Effector memory CD8-positive, alpha-beta T cell (primary cell): ENCODE measurements at places on chromosomes 11 and 22.
A peak's percentile ranks its signal among the peaks of the same experiment; 100 is the strongest.

DNA sequence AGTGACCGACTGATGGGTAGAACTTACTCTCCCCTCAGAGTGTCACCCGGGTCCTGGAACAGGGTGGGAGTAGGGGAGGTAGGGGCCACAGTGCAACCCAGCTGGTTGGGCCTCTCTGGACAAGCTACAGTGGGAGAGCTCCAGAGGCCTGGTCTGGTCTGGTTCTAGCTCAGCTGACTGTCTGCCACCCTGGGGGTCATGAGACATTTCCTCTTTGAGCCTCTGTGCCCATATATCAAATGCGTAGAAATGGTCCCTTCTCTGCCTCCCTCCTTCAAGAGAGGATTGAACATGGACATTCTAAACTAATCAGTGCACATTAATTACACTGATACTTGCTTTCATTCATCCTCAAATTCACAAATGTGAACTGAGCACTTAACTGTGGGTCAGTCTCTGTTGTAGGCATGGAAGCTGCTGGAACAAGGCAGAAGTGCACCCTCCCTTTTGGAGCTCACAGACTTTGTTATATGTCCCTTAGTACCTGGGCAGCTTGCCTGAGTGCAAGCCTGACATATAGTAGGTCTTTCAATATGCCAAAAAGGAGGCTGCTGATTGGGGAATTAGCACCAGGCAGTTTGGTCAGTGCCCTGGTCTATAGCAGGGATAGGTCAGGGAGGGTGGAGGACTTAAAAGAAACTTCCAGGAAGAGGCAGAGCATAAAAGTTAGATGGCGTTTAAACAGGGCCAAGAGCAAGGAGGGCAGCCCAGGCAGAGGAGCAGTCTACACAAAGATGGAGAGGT lies 25.7 kb downstream of the ARHGEF17 start:
- H3K4me3 ChIP-seq: no peak overlapping the region
- peaks cover 2% of the 10 kb centered on the region for H3K36me3 ChIP-seq
- H3K27ac ChIP-seq: no peak overlapping the region
- H3K27me3 ChIP-seq: no peaks in the 10 kb centered on the region

GRCh38 chr11:78796956-78797355 lies 222.3 kb upstream of the NARS2 start:
- no peak for DNase-seq
- no peak overlapping the region for H3K27ac ChIP-seq
- H3K36me3 ChIP-seq: no peaks in the 10 kb centered on the region
- peaks cover 14% of the 10 kb centered on the region for H3K27me3 ChIP-seq
- no peak overlapping the region for H3K4me3 ChIP-seq
- H3K4me1 ChIP-seq: no peaks in the 10 kb centered on the region

DNA sequence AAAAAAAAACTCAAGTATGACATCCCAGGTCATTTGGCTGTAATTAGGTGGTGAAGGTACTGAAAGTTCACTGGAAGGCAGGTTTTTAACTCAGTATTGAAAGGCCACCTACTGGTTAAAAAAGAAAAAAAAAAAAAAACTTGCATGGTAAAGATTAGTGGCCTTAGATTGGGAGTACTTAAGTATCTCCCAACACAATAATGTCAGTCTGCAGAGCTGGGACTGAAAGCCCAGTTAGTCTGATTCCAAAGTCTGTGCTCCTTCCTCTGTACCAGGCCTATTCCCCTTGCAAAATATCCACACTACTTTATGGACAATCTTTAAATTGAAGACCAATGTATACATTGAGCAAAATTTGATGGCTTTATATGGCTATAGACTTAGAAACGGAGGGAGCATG lies 85.5 kb downstream of the NOX4 start:
- DNase-seq: no peak
- H3K4me3 ChIP-seq: no peak overlapping the region
- no peaks in the 10 kb centered on the region for H3K27me3 ChIP-seq

DNA sequence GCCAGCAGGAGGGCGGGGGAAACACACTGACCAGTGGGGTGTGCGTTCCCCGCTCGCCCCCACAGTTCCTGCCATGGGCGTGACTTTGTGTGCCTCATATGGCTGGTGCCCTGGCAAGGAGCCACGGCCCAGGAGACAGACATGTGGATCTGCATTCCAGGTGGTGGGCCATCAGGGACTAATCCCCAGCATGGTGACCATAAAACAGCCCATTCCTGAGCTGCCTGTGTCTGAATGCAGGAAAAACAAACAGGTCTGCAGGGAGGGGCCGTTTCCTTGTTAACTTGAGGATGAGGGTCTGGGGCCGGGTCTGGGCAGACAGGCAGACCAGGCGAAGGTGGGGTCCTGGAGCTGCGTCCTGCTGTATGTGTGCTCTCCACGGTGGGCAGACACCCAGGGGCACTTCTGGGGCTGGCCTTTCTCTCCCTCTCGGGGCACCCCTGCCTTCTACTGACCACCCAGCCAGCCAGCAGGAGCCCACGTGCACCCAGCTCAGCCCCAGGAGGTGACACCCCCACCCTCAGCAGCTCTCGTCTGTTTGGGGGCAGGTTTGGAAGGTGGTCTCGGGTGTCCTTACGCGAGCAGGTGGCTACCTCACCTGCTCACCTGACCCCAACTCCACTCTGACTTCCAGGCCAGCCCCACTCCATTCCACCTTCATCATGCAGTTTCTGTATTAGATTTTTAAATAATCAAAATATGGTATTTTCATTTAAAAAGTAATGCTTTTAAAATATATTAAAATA lies 120.3 kb downstream of the KCNQ1OT1 start:
- H3K27ac ChIP-seq: no peak overlapping the region
- no peaks in the 10 kb centered on the region for H3K36me3 ChIP-seq
- H3K4me3 ChIP-seq: no peak overlapping the region
- no peak for DNase-seq
- H3K27me3 ChIP-seq: no peaks in the 10 kb centered on the region

GRCh38 chr11:2375341-2375853 lies 1.7 kb upstream of the CD81 start:
- peaks cover 21% of the 10 kb centered on the region for H3K4me1 ChIP-seq
- DNase-seq: no peak
- H3K27me3 ChIP-seq: no peaks in the 10 kb centered on the region

DNA sequence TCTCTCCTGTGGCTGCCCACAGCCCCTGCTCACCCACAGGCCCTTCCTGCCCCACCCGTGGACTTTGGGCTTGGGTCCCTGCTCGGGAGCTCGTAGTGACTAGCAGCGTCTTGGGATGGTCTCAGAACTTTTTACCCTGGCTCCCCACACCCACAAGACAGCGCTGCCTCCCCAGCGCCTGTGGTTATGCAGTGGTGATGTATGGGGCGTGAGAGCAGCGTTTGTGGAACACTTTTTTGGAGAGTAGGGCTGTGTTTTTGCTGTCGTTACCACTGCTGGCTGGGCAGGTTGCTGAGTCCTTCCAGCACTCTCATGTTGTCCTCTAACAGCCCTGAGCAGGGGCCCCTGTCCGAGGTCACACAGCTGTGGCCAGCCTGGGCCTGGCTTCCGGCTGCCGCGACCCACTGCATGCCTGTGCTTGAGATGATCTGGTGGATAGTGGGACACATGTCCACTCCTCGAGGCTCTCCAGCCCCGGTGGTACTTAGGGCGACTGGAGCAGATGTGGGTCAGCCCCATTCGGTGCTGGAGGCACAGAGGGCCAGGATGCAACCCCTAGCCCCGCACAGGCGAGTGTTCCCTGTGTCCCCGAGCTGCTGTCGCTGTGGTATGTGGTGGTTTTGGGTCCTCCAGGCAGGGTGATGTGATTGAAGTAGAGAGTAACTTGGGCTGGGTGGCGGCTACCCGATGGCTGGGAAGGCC lies 7.1 kb upstream of the GRAMD4 start:
- peak overlapping the region; percentile 92 for H3K27ac ChIP-seq
- peak overlapping the region; percentile 89 for H3K4me3 ChIP-seq
- H3K27me3 ChIP-seq: no peaks in the 10 kb centered on the region
- H3K36me3 ChIP-seq: peaks cover 4% of the 10 kb centered on the region
- DNase-seq: peak; percentile 29
- peaks cover 20% of the 10 kb centered on the region for H3K4me1 ChIP-seq

DNA sequence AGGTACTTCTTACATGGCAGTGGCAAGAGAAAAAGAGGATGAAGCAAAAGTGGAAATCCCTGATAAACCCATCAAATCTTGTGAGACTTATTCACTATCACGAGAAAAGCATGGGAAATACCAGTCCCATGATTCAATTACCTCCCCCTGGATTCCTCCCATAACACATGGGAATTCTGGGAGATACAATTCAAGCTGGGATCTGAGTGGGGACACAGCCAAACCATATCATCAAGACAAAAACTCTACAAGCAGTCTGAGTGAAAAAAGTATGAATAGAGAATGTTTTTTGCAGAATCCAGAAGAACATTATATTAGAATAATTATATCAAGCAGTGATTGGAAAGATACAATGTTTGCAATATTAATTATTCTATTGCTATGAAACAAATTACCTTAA lies 893.7 kb downstream of the FAM181B start:
- no peak overlapping the region for H3K27ac ChIP-seq
- no peak for DNase-seq
- no peak overlapping the region for H3K4me3 ChIP-seq
- H3K36me3 ChIP-seq: no peaks in the 10 kb centered on the region

- peaks cover 19% of the 10 kb centered on the region for H3K27me3 ChIP-seq
- H3K36me3 ChIP-seq: peaks cover 2% of the 10 kb centered on the region
- no peak for DNase-seq
- no peaks in the 10 kb centered on the region for H3K4me1 ChIP-seq
Measured at GRCh38 chr22:24219750-24220149, 25.1 kb downstream of the GGT5 start.

DNA sequence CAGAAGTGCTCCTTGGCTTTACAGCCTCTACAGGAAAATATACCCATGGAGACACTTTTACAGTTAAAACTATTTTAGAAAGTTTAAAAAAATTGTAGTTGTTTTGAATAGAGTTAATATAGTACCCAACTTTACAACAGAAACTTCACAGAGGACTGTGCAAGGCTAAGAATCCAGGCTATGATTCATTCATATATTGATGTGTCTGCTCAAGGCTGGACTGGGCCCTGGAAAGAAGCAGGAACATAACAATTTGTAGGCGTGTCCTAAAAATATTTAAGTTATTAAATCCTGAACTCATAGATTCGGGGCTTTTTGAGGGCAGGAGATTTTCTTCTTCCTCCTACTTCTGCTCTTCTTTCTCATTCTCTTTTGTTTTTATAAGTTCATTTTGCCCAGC lies 291.5 kb upstream of the CCDC179 start:
- no peaks in the 10 kb centered on the region for H3K36me3 ChIP-seq
- H3K4me3 ChIP-seq: no peak overlapping the region
- no peaks in the 10 kb centered on the region for H3K27me3 ChIP-seq
- DNase-seq: no peak

DNA sequence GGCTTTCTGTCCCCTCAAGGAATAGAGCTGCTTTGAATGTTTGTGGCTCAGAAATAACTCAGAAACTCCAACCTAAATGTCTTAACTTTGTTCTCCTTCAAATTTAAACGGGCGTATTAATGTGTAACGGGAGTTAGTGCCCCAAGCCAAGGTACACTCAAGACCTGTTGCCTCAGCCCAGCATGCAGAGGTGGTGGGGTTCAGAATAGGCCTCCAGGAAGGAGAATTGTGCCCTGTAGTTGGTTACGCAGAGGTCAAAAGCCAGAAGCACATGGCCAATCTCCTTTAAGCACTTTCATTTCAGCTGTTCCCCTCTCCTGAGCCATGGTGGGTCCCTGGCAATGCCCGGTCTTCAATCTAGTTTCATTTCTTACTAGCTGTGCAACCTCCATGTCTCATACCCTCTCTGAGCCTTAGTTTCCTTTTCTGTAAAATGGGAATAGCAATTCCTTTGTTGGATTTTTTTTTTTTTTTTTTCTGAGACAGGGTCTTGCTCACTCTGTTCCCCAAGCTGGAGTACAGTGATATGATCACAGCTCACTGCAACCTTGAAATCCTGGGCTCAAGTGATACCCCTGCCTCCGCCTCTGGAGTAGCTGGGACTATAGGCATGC lies 4.2 kb downstream of the HMOX1 start:
- no peak for DNase-seq
- no peak overlapping the region for H3K27ac ChIP-seq
- peaks cover 8% of the 10 kb centered on the region for H3K4me1 ChIP-seq
- H3K27me3 ChIP-seq: peaks cover 45% of the 10 kb centered on the region
- H3K36me3 ChIP-seq: peaks cover 12% of the 10 kb centered on the region
- no peak overlapping the region for H3K4me3 ChIP-seq

- no peak overlapping the region for H3K4me3 ChIP-seq
- no peak for DNase-seq
- no peak overlapping the region for H3K27ac ChIP-seq
- no peaks in the 10 kb centered on the region for H3K36me3 ChIP-seq
Measured at GRCh38 chr11:86740628-86741483, 59.5 kb upstream of the PRSS23 start.

DNA sequence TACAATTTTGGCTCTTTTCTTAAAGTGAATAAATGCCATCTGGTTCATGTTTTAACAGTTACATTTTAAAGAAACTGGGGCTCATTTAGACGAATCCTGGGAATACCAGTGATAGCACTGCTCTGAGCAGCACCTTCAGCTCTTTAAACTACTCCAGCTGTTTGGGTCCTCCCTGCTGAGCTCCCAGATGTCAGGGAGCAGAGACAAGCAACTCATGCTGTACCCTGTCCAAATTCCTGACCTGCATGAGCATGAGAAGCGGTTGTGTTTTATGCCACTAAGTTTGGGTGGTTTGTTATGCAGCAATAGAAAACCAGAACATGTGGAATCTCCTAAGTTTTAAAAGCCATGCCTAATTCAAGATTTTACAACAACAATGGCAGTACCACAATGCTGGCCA lies 90.0 kb downstream of the FDX1 start:
- no peak for DNase-seq
- H3K27me3 ChIP-seq: no peaks in the 10 kb centered on the region
- H3K4me1 ChIP-seq: peaks cover 32% of the 10 kb centered on the region
- H3K36me3 ChIP-seq: no peaks in the 10 kb centered on the region

- H3K27me3 ChIP-seq: no peaks in the 10 kb centered on the region
- no peak overlapping the region for H3K4me3 ChIP-seq
- no peak overlapping the region for H3K27ac ChIP-seq
- H3K4me1 ChIP-seq: no peaks in the 10 kb centered on the region
- DNase-seq: no peak
Measured at GRCh38 chr11:79683930-79684329, 243.1 kb upstream of the TENM4 start.

- H3K4me1 ChIP-seq: peaks cover 18% of the 10 kb centered on the region
- peaks cover 44% of the 10 kb centered on the region for H3K27me3 ChIP-seq
- no peak overlapping the region for H3K4me3 ChIP-seq
Measured at GRCh38 chr11:72245263-72245816, 1.4 kb upstream of the PHOX2A start.

- H3K4me3 ChIP-seq: no peak overlapping the region
- H3K4me1 ChIP-seq: peaks cover 3% of the 10 kb centered on the region
- H3K36me3 ChIP-seq: no peaks in the 10 kb centered on the region
- DNase-seq: no peak
- H3K27ac ChIP-seq: peak overlapping the region; percentile 44
Measured at GRCh38 chr22:36901411-36902142, 11.9 kb upstream of the CSF2RB start.

- H3K4me3 ChIP-seq: no peak overlapping the region
- H3K27ac ChIP-seq: no peak overlapping the region
- DNase-seq: no peak
Measured at GRCh38 chr11:44314733-44315132, 4.8 kb upstream of the ALX4 start.

- no peak overlapping the region for H3K4me3 ChIP-seq
- no peak overlapping the region for H3K27ac ChIP-seq
- no peak for DNase-seq
- peaks cover 82% of the 10 kb centered on the region for H3K36me3 ChIP-seq
- no peaks in the 10 kb centered on the region for H3K4me1 ChIP-seq
Measured at GRCh38 chr11:46759196-46759595, 40.2 kb downstream of the F2 start.
